ENCODE measurements at places on chromosomes 11 and 22.

GRCh38 chr11:133303262-133303661 is 229.0 kb downstream of the OPCML start:
- DNase-seq: no peak

DNA sequence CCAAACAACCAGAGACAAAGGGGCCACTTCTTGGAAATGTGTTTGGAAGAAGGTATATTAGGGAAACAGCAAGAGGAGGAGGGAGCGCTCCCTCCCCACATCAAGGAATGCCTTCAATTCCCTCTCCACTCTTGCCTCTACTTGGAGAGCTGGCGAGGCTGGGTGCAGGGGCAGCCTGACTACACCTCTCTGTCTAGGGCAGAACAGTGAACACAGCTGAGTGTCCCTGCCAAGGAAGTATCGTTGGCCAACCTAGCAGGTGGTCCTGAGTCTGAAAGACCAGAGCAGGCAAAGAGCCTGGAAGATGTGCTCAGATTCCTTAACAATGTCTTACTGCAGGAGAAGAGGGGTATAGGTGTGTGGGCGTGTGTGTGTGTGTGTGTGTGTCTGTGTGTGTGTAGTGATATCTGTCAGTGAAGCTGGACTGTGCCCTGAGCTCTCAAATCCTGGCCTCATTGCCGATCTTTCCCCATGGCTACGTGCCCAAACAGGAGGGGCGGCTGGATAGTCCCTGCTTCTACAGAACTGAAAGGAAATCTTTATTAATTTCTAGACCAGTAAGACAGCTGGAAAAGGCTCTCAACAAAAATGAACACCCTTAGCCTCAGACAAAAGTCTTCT is 46.8 kb downstream of the PAMR1 start:
- DNase-seq: no peak

GRCh38 chr22:31952472-31952871 is 8.1 kb downstream of the YWHAH start:
- DNase-seq: no peak

- DNase-seq: no peak
These were observed 598 bp downstream of the CABIN1 start for GRCh38 chr22:24011735-24012068.

DNA sequence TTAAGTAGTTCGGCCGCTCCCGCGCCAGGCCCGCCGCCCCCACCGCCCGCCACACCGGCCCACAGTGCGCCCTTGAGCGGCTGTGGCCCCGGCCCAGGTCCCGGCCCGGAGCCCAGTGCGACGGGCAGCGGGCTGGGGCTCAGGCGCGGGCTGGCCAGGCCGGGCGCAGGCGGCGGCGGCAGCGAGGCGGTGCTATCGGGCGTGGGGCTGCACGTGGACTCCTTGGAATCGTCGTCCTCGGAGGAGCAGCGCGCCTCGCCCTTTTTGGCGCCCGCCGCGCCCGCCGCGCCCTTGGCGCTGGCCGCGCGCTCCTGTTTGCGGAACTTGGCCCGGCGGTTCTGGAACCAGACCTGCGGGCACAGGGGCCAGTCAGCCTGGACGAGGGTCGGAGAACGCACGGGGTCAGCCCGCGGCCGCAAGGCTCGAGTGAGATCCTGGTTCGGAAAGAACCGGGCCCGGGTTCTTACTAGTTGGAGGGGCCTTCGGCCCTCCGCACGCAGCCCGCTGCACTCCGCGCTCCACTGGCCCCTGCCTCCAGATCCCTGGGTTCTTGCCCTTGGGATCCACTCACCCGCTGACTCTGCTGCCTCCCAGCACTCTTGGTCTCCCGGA is 4.0 kb downstream of the PHOX2A start:
- no peak for DNase-seq

DNA sequence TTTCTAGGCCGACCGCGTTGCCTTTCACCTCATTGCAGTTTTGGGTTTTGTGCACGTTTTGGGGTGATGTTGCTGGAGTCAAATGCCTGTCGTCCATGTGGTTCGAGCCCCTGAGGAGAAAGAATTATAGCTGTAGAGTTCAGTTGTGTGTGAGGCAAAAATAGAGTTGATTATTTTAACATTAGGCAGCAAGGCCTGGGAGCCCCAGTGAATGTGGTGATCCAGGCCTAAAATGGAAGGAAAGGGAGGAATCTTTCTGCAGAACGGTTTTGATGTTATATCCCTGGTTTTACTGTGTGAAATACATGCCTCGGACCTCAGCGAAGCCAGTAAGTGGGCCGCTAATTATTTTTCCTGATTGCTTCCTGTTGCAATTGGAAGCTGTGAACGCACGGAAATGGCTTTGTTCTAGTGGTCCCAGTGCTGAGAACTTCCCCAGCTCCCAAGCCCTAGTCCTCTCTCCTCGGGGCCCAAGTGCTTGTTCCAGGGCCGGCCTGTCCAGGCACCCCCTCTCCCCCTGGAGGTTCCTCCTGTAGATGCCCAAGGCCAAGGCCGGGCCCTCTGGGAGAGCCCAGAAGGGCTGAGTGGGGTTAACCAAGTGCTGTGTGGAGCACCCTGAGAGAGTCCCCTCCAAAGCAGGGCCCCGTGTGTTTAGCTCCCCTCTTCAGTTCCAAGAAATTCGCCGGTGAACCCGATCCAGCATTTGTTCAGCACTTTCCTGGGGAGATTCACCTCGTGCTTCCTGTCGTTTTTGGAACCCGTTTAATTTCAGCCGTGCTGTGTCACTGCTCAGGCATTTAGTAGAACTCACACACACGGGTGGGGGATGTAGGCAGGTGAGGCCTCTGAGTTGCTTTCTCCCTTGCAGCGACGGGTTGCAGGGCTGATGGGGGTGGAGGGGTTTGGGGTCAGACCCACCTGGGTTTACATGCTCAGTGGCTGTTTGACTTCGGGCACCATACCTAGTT is 2.1 kb downstream of the LRP5 start:
- no peak for DNase-seq

- no peak for DNase-seq
These were observed 15.5 kb downstream of the CLTCL1 start for GRCh38 chr22:19275919-19276600.

DNA sequence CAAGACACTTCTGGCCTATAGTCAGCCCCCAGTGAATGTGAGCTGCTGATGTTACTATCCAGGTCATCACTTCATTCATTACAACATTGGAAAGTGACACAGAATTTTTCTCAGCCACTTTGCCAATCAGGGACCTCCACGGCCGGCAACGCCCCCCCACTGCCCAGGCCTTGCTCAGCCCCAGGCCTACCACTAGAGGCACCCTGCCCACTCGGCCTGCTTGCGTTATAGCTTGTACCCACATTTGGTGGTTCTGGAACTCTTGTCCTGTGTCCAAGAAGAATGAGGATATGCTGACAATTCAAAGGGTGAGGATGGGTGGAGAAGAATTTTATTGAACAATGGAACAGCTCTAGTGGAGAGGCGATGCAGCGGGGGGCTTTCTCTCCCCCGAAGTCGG is 96.2 kb downstream of the TSPAN18 start:
- DNase-seq: no peak

DNA sequence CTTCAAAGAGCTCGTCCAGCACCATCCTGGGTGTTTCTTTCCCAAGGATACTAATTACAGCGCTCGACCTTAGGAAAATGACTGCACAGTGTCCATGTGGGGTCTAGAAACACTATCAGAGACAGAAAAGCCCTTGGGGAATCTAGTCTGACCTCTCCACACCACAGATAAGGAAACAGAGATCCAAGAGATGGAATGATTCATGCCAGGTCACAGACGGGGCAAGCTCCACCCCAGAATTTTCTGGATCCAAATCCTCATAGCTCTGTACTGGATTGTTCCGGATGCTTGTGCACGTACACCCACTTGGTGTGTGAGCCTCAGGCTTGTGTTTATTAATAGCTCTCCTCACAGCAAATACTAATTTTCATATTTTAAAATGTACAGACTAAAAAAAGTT is 11.3 kb downstream of the ABTB2 start:
- DNase-seq: no peak

- DNase-seq: no peak
These were observed 3.6 kb upstream of the OR2AT4 start for GRCh38 chr11:75100314-75100713.

- DNase-seq: no peak
These were observed 52.3 kb downstream of the SGSM3 start for GRCh38 chr22:40422558-40423309.

- DNase-seq: no peak
These were observed 20.8 kb downstream of the MYBPC3 start for GRCh38 chr11:47331454-47332302.

- DNase-seq: no peak
These were observed 700 bp upstream of the STX3 start for GRCh38 chr11:59754494-59754858.

- DNase-seq: peak; percentile 42
These were observed 13.5 kb upstream of the DTX4 start for GRCh38 chr11:59158206-59159068.

DNA sequence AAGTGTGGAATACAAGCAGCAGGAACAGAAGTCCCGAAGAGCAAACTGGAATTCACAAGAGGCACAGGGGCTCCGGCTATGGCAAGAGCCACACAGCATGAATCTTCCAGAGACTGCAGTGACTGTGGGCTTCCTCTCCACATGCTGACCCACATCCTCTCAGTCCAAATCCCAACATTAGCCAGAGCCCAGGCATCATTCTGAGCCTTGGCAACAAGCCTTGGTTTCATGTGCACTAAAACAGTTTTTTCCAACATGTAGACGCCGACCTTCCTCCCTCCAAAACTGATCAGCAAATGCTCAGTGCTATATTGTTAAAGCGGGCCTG is 91.7 kb upstream of the CSNK2A3 start:
- no peak for DNase-seq

DNA sequence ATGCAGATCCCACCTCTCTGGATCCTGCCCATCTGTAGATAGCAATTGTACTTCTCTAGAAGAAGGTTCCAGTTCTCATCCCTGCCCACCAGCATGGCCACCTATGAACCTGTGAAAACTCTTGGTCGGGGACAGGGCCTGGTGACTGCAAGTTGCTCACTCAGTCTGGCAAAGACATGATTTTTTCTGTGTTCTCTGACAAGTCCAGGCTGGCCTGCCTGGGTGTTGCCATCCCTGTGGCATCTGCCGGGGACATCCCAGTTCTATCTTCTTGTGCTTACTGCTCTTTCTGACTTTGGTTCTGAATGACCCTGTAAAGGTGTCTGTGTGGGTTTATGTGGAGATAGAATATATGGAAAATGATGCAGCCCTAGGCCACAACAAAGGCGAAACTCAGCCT is 545.8 kb downstream of the INSC start:
- DNase-seq: no peak

DNA sequence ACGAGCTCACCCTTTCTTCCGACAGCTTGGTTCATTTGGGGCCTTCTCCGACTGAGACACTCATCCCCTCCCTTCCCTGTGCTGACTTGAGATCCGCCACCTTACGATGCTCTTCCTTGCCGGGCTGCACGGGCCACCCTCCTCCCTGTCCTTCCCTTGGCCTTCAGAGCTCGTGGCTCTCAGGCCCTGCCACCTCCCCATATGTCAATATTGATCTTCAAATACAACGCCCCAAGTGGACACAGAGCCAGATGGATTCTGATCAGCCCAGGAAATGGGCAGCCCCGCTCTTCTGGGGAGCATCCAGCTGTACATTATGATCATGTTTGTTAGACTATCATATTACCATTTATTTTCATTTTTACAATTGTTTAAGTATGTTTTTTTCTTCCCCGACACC is 812.8 kb downstream of the TBC1D22A start:
- DNase-seq: no peak

DNA sequence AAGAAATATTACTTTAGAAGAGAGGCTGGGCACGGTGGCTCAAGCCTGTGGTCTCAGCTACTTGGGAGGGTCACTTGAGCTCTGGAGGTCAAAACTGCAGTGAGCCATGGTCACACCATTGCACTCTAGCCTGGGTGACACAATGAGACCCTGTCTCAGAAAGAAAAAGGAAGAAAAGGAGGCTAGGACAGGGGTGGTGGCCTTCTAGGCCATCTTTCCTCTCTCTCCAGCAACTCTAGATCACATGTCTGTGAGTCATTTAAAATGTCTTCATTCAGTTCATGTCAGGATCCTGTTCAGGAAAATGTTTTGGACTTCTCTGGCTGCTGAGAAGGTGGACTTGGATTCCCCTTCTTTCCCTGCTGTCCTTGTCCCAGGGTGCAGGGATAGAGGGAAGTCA is 53.3 kb downstream of the PPFIA1 start:
- DNase-seq: no peak

DNA sequence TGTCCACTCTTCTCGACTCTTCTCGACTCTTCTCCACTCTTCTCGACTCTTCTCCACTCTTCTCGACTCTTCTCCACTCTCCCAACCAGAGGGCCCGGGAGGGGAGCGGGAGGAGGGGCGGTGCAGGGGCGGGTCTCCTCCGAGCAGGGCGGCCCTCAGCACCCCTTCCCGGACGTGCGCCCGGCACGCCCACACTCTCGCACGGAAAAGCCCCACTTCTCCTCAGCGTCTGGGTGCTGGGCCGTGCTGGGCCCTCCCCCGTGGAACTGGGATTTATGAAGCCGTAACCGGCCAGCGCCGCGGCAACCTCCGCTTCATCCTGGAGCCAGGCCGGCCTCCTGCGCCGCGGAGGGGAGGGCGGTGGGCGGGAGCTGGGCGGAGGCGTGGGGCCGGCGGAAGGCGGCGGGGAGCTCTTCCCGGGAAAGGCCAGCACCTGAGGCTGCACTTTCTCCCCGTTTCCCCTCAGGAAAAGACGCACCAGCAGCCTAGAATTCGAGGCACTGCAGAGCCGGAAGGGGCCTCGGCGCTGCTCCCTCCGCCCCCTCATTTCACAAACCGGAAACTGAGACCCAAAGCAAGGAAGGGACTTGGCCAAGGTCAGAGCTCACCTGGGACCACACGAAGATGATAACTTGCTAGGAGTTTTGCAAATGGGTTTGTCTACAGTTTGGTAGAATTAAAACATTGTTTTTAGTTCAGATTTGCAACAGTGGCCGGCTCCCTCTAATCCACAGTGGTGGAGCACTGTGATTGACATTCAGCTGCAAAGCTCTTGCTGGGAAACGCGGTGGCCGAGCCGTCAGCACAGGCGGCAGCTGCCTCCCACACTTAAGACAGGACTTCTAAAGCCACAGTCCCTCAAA is 31.6 kb upstream of the JAM3 start:
- DNase-seq: peak; percentile 42

GRCh38 chr11:2221591-2221990 is 48.8 kb downstream of the ASCL2 start:
- no peak for DNase-seq

- DNase-seq: no peak
These were observed 19.8 kb upstream of the EHF start for GRCh38 chr11:34601085-34601444.

- DNase-seq: no peak
These were observed 63.3 kb upstream of the CCDC179 start for GRCh38 chr11:22923561-22923960.

- no peak for DNase-seq
These were observed at the start of gene OR5A2 for GRCh38 chr11:59426361-59427067. TSS of gene OR5A2 (minus strand) at chr11:59426413. CDS start at chr11:59422953, 3,460 bp downstream.
